ENCODE measurements at places on chromosomes 5 and 9.
A peak's percentile ranks its signal among the peaks of the same experiment; 100 is the strongest.

GRCh38 chr9:98596486-98596885 lies 112.2 kb downstream of the GABBR2 start:
- DNase-seq: no peak

DNA sequence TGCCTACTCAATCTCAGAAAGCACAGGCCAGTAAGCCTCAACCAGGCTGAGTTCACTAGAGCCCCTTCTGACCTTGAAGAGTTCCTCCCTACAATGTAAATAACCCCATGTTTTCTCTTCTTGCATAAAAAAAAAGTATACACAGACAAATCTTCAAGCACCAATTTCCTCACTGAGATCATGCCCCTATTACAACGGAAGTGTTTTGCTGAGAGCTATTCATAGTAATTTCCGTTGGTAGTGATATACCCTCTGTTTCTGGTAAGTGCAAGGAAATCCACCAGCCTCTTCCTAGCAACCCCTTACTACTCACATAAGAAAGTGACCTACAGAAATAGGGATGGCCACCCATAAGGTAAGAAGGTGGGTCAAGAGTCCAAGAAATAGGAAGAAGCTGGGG lies 76.4 kb upstream of the TARS1 start:
- no peak for DNase-seq

- DNase-seq: no peak
Measured at GRCh38 chr5:36444582-36445418, 143.1 kb upstream of the RANBP3L start.

DNA sequence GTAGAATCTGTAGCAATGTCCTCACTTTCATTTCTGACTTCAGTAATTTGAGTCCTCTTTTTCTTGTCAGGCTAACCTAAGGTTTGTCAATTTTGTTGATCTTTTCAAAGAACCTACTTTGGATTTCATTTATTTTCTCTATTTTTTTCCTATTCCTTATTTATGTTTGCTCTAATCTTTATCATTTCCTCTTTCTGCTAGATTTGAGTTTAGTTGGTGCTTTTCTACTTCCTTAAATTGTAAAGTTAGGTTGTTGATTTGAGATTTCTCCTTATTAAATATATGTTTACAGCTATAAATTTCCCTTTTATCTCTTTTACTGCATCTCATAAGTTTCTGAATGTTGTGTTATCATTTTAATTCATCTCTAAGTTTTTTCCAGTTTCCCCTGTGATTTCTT lies 75.1 kb upstream of the FAM120A start:
- DNase-seq: no peak

DNA sequence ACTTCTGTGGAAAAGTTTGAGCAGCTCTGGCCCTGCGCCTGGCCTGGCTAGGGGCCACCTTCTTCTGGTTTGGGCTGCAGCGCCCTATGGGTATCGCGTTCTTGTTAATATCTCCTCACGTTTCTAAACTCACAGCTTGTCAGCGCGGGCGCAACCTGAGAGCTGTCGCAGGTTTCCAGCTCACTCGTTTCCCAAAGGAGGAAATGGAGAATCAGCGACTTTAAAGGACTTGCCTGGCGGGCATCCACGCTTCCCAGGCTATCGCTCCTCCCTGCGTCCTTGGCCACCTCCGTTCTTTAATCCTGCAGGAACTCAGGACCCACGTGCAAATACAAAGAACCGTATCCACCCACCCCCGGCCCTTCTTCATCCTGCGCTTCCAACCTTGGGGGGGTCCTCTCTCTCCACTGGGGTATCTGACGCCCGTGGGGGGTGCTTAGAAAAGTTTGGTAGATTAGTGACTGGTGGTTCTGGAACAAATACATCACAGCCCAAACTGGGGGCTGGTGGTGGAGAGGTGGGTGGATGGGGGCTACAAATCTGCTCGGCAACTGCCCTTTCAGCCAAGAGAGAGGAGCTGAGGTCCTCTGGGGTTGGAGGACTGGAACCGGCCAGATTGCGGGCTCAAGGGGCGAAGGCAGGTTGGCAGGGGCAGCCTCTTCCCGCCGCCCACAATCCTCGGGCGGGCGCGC lies 578 bp upstream of the PSAT1 start:
- peak; percentile 24 for DNase-seq

DNA sequence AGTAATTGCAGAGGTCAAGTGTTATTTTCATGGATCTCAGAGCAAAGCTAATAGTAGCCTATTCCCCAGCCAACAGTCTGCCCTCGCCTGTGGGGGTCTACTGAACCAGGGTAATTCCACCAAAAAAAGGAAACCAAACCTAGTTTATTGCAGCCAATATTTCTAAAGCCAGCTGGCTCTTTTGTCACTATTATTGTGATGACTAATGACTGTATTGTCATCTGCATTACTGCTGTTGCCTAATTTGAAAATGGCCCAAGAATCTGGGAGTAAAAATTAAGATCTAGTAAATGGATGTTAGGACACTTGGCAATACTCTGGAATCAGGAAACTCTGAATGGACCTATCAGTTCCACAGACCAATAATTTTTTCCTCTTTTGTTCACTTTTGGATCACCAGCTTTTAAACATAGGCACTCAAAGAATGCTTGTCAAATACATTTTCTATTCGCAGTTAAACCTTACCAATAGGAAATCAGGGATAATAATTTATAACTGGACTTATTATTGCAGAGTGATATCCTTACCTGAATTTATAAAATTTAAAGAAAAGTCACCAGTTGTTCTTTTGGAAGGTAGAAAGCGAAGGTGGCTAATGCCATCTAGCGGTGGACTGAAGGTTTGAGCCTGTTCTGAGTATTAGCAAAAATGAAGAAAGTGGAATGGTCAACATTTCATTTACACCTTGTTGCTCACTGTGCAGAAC lies 69.2 kb downstream of the SYK start:
- peak; percentile 20 for DNase-seq

GRCh38 chr5:96321345-96321744 lies 111.7 kb downstream of the PCSK1 start:
- DNase-seq: no peak

- DNase-seq: no peak
Measured at GRCh38 chr5:63070001-63070400, 491.4 kb downstream of the LRRC70 start.

DNA sequence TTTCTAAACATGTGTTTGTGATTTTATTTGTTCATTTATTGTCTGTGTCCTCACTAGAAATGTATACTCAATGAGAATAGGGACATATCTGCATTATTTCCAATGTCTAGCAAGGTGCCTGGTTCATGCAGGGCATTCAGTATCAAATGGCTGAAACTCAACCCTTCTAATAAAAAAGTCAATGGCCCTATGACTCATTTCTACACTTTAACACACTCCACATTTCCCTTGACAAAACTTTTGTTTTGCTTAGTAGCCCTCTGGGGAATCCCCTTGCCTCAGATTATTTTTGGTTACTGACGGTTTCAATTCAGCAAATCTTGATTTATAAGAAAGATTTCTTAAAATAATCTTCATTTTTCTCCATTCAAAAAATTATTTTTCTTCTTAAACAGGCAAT lies 206.0 kb upstream of the DMRTA1 start:
- DNase-seq: no peak

DNA sequence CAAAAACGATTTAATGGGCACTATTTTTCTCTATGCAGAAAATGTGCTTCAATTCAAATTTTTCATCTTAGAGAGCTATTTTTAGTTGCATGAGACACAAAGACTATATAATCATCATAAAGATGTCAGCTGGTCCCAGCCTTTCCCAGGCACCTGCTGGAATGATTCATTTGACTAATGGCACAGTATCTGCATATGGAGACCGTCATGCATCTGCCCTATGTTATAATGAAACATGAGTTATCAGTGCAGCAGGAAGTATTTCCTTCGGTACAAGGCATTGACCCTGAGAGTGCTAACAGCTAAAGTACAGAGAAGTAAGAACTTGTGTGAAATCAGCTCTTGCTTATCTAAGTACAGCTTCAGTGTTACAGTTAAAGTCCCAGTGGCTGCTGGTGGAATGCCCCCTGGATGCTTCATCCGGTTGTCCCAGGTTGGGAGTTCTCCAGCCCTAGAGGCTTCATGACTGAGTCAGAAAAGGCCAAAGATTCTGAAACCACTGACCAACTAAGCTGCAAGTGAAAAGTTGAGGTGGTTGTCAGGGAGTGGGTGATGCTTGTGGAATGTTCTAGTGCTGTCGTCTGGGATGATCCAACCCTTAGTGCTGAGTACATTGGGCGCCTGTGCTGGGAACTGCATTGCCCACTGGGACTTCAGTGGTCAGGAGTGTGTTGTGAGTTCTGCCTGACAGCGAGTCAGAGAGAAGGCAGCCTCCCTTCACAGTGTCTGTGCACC lies 57.2 kb downstream of the MTRR start:
- DNase-seq: no peak

DNA sequence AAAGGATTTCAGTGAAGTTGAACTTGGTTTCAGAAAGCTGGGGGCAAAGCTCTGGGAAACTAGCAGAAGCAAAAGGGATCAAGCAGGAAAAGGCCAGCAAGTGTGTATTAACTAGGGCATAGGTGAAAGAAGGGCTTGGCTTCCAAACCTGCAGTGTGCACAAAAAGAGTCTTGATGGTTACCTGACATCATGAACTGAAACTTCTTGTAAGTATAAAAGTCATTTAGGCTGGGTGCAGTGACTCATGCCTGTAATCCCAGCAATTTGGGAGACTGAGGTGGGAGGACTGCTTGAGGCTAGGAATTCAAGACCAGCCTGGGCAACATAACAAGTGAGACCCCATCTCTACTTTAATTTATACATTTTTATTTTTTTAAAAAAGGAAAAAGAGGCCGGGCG lies 216.4 kb downstream of the EPB41L4A start:
- no peak for DNase-seq

GRCh38 chr9:73347720-73348119 lies 196.1 kb downstream of the ANXA1 start:
- DNase-seq: no peak

DNA sequence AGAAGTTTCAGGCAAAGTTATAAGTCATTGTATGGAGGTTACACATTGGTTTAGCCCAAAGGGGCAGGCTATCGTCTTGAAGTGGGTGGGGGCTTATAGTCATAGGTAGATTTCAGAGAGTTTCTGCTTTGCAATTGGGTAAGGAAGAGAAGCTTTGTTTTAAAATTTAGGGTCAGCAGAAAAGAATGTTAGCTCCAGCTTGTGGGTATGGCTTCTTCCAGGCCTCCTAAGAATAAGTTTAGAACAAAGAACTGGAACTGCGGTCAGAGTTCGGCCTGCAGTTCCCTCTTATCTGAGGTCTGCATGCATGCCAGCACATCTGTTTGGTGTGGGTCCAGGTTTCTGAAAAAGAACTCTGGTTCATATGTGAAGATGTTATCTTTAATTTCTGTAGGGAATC lies 96.1 kb downstream of the CYFIP2 start:
- DNase-seq: no peak

GRCh38 chr5:161051920-161052500 lies 200.0 kb upstream of the ATP10B start:
- DNase-seq: no peak

GRCh38 chr9:95171596-95171995 lies 145.9 kb downstream of the FANCC start:
- DNase-seq: no peak

DNA sequence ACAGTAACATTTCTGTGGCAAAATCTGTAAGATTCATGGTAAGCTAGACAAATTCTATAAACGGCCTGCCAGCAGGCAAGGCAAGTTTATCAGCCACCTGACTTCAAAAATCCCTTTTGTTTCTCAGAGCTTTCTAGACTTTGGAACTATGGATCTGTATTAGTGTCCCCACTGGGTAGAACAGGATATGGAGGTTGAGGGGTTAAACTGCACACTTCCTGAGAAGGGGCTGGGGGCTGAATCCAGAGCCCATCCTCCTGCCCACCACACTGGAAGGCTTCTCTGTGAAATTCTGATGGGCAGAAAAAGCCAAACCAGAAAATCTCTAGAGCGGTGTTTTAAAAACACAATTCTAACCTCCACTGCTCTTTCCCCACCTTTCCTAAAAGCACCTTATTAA lies 128.7 kb downstream of the ENTREP1 start:
- DNase-seq: no peak

GRCh38 chr5:72518001-72518683 lies 10.9 kb upstream of the ZNF366 start:
- no peak for DNase-seq

DNA sequence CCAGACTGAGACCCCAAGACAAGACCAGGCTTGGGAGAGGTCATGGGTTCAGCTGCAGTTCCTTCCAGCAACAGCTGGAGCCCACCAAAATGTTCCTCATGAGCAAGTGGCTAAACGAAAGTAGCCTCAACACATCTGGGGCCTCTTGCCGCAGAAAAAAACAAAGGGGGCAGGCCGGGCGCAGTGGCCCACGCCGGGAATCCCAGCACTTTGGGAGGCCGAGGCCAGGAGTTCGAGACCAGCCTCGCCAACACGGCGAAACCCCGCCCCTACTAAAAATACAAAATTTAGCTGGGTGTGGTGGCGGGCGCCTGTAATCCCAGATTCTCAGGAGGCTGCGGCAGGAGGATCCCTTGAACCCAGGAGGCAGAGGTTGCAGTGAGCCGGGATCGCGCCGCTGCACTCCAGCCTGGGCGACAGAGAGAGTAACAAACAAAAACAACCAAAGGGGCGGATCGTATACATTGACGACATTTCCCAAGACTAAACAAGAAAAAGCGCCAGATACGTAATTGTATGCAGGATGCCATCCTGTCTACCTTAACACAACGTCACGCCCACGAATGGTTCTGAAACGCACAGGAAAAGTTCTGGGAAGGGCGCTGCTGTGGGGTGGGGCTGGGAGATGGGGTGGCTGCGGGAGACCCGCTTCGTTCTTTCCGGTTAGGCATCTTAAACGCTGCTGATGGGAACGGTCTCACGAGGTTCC lies 1.7 kb downstream of the INPP5E start:
- DNase-seq: no peak

GRCh38 chr9:38284588-38285051 lies 107.9 kb upstream of the ALDH1B1 start:
- DNase-seq: no peak

GRCh38 chr5:175672976-175673648 lies 15.2 kb downstream of the HRH2 start:
- DNase-seq: no peak

DNA sequence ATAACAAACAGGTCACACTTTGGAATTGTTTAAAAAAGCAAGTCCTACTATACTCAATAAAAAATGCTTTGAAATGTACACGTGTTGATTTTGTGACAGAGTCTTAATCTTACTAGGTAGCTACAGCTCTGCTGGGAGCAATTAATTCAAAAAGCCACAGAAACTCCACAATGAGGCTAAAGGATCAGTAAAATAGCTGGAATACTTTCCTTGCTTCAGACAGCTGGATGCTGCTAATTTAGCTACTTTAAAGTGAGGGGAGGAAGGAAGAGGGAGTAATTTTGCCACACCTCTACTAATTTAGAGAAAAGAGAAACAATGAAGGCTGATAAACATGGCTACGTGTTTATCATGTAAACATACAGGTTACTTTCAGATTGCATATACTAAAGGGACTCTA lies 927.6 kb upstream of the DMAC1 start:
- DNase-seq: no peak

- DNase-seq: no peak
Measured at GRCh38 chr5:112163435-112163834, 255.6 kb downstream of the EPB41L4A start.

- DNase-seq: no peak
Measured at GRCh38 chr5:122561209-122561608, 213.7 kb upstream of the SNX2 start.

GRCh38 chr9:21015995-21016394 lies 15.4 kb downstream of the HACD4 start:
- DNase-seq: no peak
